ENCODE measurements at places on chromosomes 4 and X.

GRCh38 chrX:96611619-96612362, 72.9 kb upstream of the DIAPH2 start:
- DNase-seq = no peak

GRCh38 chr4:188195389-188195985, 56.2 kb downstream of the TRIML1 start:
- no peak for DNase-seq

GRCh38 chrX:109485470-109486340, 3.8 kb upstream of the GUCY2F start:
- DNase-seq = peak; percentile 58

DNA sequence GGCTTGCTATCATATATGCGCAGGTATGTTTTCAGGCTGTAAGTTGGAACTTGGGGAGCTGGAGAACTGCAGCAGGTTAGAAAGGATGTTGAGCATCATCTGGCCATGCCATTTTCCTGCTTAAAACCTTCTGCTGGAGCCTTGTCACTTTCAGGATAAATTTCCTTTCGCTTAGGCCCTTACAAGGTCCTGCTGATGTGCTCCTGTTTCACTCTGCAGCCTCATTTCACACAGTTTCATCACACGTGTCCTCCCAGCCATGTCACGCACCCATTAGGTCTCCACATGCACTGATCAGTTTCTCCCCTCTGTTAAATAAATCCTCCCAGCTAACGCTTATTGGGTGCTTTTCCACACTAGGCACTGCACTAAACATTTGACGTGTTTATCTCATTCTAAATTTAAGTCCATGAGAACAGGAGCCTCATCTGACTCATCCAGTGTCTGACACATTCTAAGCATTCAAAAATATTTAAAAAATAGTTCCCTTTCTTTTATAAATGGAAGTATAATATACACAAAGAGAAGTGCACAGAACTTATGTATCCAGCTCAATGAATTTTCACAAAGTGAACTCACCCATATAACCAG, 14.5 kb downstream of the SOD3 start:
- no peak for DNase-seq

DNA sequence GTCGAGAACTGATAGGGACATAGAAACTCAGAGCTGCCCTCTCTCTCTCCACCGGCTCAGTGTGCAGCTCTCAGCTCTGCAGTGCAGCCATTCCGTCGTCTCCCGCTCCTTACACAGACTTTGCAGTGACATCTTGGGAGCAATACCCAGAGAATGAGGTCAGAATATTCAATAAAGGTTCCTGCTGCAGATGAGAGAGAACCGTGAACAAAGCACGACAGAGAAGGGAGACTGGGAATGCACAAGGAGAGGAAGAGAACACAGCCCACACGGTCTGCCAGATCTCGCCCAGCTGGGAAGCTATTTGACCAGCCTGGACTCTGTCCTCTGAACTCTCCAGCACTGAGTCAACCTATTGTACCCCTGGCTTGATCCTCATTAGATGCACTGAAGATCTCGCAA, 118.0 kb upstream of the PPARGC1A start:
- no peak for DNase-seq

GRCh38 chr4:88112856-88113255, 45.6 kb downstream of the ABCG2 start:
- DNase-seq = no peak

GRCh38 chr4:85488416-85488815, 13.5 kb downstream of the ARHGAP24 start:
- no peak for DNase-seq

- no peak for DNase-seq
These were observed 1.6 kb upstream of the USP11 start for GRCh38 chrX:47231167-47231566.
